ENCODE measurements at places on chromosomes 4 and X.

- DNase-seq: no peak
These were observed 90.2 kb upstream of the FAM241A start for GRCh38 chr4:112055100-112055499.

DNA sequence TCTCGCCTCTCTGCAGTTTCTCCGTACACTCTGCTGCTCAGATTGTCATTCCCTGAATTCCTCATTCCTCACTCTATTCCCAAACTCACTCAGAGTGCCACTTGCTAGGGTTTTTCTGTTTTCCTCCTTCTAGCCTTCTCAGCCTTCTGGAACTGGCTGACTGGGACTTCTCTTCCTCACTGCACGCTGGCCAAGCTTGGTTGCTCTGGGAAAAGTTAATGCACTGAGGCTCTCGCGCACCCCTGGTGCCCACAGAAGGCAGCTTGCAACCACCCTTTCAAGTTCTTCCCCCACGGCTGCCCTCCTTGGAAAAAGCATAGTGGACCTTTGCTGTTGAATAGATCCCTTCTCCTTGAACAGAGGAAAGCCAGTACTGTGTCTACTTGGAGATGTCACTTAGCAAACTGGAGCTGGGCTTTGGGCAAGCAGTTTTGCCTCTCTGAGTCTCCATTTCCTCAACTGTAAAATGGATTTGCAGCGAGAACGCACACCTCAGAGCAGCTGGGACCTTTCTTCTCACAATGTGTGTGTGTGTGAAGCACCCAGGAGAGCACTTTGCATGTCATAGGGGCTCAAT is 6.0 kb upstream of the CCKAR start:
- no peak for DNase-seq

GRCh38 chrX:42934020-42934726 is 156.2 kb upstream of the PPP1R2C start:
- DNase-seq: no peak

DNA sequence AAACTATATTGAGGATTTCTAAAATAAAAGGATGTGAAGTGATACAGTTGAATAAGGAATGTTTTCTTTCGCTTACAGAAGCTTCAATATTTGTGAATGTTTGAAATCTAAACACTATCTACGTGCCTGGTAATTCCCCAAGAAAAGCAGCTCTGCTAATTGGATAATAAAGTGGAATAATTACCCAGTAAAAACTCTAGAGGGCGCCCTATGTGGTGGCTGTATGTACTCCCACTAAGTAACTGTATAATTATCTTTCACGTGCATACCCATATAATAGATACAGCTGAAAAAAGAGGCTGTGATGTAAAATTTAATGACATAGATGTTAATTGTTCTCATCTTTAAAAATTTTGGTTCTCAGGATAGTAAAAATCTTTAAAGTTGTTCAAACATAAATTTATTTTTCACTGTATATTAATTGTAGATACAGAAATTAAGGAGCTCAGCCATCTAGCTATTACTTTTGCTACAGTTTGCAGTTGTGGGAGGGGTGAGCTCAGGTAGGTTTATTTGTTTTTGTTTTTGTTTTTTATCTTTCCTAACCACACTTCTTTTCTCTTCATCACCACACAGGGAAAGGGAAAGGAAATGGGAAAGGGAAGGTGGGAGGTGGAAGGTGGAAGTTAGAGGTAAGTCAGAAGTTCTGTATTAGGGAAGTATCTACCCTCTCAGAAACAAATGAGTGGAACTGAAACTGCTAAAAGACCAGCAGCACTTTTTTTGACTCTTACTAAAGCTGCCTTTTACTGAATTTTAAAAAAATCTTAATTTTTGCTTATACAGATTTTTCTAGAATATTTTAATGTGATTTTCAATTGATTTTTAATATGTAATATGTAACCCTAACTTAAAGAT is 151.7 kb upstream of the RPS6KA6 start:
- DNase-seq: peak; percentile 47

GRCh38 chrX:9677098-9677739 is 88.4 kb downstream of the GPR143 start:
- DNase-seq: peak; percentile 35

- no peak for DNase-seq
These were observed 125.2 kb upstream of the USP9X start for GRCh38 chrX:40960041-40960440.

- DNase-seq: peak; percentile 71
These were observed 55.4 kb upstream of the ESX1 start for GRCh38 chrX:104310090-104310489.

- no peak for DNase-seq
These were observed 1.1 kb upstream of the TRMT10A start for GRCh38 chr4:99564921-99565320.

DNA sequence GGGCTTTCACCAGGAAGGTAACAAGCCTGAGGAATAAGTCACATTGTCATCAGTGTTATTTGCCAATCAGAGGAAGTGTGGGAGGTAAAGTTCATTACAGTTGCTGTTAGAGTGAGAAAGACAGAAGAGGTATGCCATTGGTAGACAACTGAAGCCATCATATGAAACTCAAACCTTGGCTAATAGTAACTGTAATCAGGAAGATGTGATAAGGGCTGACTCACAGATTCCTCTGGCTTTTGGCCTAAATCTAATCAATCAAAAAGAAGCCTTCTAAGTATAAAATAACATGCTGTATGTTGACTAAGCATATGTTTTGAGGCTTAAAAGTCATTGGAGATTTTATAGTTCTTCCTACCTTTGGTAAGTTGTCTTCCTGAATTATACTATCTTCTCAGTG is 242.8 kb downstream of the PCDH7 start:
- no peak for DNase-seq

DNA sequence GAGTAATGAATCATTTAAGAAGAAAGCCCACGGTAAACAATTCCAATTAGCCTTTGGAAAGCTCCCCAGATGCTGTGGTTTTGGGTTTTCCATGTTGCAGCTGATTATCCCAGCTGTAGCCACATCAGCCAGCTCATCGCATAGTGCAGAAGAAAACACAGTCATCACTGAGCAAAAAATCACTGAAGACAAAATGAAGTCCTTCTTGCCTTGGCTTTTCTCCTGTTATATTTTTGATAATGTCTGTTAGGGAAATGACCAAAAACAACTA is 193.0 kb upstream of the C1QTNF7 start:
- peak; percentile 95 for DNase-seq

DNA sequence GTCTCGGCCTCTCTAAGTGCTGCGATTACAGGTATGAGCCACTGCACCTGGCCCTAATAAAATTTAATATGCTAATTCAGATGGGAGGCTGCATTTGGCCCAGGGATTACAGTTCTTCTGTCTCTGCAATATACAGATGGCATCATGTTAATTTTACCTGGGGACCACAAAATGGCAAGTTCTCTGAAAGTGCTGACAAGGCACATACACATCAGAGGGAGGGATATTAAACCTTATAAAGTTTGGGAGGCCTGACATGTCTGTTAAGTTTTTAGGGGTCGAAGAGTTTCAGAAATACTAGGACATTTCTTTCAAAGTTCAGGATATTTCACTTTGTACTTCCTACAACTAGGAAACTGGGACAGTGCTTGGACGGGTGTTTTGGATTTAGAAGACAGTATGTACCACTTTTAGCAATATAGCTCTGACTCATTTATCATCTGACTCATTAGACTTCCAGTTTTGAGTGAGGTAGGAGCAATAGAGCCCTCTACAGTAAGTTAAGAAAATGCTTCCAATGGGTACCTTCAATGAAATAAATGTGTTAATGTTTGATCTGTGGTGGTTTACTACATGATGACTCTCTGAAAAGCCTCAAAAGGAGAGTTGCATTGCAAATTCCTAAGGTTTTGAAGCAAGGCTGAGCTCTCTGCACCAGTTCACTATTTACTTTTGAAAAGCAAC is 981.0 kb upstream of the HS3ST1 start:
- DNase-seq: peak; percentile 5

DNA sequence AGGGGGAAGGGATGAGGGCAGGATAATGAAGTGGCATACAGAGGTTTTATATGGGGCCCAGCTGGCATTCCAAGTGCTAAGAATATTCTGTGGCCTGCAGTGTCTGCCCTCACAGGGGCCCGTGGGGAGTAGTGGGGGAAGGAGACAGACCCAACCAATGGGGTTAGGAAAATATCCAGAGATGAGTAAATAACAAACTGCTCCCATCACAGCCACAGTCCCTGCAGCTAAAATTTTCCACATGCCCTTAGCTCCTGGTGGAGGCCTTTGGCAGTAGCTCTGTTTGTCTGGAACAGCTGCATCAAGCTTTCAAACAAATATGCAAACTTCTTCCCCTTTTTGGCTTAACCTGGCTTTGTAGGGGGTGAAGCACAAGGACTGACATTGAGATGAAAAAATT is 3.1 kb downstream of the SRPX2 start:
- DNase-seq: no peak

GRCh38 chrX:119399772-119400101 is 601 bp downstream of the SLC25A43 start:
- peak; percentile 38 for DNase-seq

- peak; percentile 77 for DNase-seq
These were observed 110.2 kb upstream of the MYOZ2 start for GRCh38 chr4:119025420-119025819.

DNA sequence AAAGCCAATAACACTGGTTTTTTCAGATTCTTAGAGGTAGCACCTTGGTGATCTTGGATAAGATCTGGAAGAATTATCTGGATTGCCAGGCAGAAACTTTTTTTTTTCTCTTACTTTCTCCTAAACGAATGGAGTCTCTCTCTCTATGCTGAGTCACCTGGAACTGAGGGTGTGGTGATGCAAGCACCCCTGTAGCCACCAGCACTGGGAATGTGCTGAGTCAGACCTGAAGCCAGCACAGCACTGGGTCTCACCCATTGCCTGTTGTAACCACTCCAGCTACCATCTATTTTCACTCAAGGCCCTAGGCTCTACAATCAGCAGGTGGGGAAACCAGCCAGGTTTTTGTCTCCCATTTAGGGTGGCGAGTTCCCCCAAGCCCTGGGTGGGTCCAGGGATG is 923.8 kb downstream of the RAPGEF2 start:
- DNase-seq: peak; percentile 78

- peak; percentile 70 for DNase-seq
These were observed 16.0 kb downstream of the NBDY start for GRCh38 chrX:56744996-56745395.

DNA sequence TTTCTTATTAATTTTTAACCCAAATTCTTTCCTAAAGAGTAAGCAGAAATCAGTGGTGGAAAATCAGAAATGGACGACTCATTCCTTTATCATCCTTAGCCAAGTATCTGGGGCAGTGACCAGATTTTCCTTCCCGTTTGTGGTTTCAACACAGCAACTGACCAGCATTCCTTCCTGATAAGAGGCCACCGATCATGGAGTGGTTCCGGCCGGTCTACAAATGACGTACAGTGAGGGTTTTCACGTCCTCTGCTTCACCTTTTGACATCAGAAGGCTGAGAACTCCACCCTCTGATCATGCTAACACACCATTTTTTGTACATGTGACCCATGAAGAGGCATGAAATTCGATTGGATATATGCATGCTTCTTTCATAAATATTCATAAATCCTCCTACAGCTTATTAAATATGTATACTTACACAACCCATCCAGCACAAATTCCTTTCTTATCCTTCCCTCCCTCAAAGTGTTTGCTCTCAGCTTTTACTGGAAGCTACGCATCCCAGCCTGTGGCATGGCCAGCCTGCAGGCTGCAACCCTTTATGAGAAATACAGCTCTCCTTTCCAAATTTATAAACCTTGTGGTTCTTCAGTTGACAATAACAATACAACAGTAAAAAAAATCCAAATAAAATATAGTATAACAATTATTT is 173.0 kb upstream of the CASK start:
- DNase-seq: peak; percentile 79

GRCh38 chrX:30313322-30313721 is 4.1 kb upstream of the NR0B1 start:
- DNase-seq: no peak

- DNase-seq: no peak
These were observed 28.3 kb downstream of the GPR143 start for GRCh38 chrX:9737363-9737762.

GRCh38 chr4:101307899-101308298 is 39.4 kb downstream of the PPP3CA start:
- DNase-seq: peak; percentile 22

GRCh38 chr4:6011686-6012085 is 6.5 kb downstream of the C4orf50 start:
- DNase-seq: no peak

GRCh38 chrX:71953391-71953790 is 42.7 kb downstream of the NHSL2 start:
- peak; percentile 4 for DNase-seq

DNA sequence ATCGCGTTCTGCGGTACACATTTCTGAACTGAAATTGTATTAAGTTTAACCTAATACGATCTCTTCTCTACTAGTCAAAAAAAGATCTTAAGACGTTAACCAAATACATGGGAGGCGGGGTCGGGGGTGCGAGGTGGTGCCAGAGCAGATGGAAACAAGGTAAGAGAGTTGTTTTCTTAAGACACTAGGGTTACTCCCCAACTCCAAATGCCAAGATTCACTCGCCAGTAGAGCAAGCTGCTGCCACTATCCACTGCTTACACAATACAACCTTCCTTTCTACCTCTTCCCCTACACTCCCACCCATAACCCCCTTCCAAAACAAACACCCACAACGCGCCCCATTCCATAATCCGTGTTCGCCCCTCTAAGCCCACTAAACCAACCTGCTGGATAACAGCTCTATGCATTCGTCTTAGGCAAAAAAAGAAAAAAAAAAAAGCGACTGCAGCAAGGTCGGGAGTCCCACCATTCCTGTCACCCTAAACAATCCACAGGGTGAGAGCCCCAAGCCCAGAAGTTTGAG is 1.3 kb downstream of the LCORL start:
- peak; percentile 24 for DNase-seq

DNA sequence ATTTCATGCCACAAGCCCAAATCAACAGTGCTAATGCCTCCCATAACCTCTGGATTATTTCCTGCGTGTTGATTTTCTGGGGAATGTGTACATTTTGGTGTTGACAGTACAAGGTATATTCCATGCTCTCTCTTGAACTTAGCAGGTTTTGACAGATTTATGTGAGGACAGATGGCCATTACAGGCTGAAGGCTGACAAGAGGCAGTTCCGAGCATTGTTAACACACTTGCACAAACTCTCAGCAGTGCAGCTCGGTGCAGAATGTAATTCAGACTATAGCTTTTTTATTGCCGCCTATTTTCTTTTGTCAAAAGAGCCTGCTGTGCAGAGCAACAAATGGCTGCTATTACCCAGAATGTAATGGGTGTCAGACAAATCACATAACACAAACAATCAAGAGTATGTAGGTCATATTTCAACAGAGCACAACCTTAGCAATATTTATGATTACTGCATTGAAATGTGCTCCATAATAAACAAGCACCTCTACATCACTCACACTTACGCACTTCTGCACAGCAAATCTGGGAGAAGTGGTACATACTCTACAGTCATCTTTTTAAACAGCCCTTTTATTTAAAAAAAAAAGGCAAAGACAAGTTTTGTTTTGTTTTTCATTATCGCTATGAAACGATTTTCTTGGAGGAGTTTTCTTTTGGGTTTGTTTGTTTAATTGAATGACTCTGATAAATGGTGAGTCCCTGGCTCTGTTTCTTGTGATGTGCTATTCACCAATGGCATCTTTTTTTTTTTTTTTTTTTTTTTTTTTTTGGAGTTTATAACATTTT is 71.6 kb downstream of the PPARGC1A start:
- no peak for DNase-seq
